Heart left ventricle (tissue), 16 donors: ENCODE measurements at places on chromosomes 12 and 14. TPM values are rescaled to one million over a fixed set of nuclear protein-coding genes. Genes with fewer than 3 reads are reported as not detected.
A peak's percentile ranks its signal among the peaks of the same experiment; 100 is the strongest.

DNA sequence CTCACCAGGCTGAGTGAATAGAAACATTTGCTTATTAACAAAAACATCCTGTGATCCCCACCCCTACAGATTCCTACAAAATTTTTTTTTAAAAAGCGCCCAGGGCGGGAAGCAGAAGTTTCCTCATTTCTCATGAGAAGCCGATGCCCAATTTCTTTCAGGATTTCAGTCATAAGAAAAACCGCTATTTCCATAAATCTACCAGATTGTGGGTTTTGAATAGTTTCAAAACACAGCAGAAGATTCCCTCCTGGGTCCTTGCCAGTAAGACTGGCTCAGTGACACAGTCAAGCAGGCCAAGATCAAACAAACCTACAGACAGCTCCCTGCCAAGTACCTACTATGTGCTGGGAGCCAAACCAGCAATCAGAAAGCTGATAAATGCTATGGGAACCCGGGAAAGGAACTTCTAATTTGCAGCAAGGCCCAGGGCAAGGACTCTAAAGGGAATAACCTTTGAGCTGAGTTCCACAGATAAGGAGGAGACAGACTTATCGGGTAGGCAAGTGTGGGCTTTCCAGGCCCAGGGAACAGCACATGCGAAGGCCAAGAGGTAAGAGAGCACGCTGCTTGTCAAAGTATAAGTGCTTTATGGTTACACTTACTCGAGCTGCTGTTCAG lies 68.7 kb downstream of the CCDC88C start:
- DNase-seq = no peak

DNA sequence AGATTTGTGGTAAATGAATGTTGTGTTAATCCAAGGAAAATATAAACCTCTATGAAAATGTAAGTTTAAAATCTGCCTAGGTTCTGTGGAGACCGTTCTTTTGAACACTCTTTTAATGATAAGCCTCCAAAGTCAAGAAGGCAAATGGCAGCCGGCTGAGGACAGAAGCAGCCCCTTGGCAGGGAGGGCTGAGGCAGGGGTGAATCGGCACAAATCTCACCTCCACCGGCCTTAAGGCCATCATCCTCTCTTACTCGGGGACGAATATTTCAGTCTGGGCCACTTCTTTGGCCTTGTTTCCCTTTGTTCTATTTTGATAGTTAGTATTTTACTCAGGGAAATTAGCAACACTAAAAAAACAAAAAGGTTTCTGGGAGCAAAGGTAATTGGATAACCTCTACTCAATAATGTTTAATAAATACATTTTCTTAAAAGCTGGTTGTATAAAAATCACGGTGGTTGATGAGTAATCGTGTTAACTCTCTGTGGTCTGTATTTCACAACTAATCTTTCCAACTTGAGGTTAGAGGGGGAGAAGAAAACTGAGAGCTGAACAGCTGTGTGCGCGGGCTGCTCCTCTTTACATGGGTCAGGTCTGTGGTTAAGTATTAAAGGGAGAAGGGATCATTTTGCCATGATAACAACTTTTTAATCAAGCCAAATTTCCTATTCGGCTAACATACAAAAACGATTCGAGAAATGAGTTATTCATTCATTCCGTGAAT lies 18.6 kb downstream of the LGMN start:
- no peak for DNase-seq

DNA sequence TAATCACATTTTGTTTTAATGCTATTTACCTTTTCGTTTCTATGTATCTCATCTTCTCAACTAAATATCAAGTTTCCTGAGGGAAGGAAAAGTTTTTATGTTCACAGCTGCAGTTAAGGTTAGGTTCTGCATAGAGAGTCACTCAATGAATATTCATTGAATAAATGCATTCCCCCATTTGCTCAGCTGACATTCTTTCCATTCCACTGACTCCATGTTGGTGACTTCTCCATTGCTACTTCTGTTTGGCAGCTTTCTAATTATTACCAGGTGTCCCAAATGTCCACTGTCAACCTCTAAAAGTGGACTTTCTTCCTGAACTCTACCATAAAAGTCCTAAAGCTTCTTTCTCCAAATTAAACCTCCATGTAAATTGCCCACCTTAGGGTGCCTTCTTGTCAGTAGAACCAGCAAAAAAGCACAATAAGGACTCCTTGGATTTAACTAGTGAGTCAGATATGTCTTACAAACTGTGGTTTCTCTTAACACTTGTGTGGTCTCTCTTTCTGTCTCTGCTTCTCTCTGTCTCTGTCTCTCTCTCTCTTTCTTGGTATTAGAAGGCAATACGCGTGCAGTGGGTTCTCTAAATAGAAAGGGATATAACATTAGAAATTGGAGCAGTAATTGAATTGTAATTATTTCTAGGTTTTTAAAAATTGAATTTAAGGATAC lies 85.9 kb downstream of the TMEM117 start:
- no peak for DNase-seq

DNA sequence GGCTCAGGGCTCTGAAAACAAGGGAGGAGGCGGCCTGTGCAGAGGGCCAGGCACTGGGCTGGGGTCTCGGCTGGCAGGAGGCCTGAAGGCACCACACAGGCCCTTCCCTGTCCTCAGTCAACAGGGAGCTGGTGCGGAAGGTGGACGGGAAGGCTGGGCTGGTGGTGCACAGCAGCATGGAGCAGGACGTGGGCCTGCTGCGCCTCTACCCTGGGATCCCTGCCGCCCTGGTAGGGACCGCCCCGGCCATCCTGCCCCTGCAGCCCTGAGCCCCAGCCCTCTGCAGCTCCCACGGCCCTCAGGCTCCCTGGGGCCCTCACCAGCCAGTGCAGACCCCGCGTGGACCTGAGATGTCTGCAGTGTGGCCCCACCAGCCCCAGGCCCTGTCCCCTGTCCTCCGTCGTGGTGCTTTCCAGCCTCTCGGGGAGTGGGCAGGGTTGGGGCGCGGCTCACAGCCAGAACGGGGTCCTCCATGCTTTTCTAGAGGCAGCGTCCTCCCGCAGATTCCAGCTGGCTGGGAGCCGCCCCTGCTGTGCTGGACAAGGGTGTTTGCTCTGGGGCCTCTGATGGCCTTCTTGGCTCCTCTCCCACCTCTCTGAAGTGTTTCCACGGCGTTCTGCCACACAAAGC lies 18.1 kb downstream of the ASPG start:
- DNase-seq = peak; percentile 24

DNA sequence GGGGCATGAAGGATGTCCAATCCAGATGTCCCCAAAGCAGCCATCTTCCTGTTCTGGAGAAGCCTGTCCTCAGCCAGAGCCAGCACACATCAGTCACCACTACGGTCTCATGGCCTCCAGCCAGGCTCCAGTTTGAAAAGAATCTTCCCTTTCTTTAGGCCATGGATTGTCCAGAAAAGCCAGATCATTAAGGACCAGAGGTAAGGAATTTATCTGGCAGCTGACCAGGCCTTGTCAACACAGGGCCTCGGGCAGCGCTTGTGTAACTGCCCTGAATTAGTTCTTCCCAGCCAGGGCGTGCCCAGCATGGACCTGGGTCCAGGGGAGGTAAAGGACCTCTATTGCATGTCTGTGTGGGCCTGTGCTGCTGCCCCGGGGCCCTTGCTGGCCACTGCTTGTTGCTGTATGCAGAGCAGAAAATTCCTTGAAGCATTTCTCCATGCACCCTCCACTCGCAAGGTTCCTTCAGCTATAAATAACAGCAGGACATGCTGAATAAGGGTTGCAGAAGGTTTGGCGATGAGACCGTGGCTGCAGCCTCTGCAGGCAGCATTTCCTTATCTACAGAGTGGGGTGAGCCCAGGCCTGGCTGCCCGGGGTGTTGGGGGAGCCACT lies 21.7 kb upstream of the VPS37B start:
- DNase-seq = peak; percentile 61

GRCh38 chr14:98069712-98070171 lies 1202.3 kb downstream of the BCL11B start:
- no peak for DNase-seq

GRCh38 chr12:13008741-13009380 lies 8.8 kb upstream of the HEBP1 start:
- DNase-seq = no peak

Gene ANKRD33
- not detected for total RNA-seq

Gene KRT79
- total RNA-seq = not detected

Gene TAS2R9
- total RNA-seq = not detected

Gene PPP1R1A
- total RNA-seq = 108 TPM

Gene EAPP
- 19.4 TPM for total RNA-seq

Gene DPPA3
- not detected for total RNA-seq
